Natural killer cell (primary cell): ENCODE measurements at places on chromosomes 1 and 21.

DNA sequence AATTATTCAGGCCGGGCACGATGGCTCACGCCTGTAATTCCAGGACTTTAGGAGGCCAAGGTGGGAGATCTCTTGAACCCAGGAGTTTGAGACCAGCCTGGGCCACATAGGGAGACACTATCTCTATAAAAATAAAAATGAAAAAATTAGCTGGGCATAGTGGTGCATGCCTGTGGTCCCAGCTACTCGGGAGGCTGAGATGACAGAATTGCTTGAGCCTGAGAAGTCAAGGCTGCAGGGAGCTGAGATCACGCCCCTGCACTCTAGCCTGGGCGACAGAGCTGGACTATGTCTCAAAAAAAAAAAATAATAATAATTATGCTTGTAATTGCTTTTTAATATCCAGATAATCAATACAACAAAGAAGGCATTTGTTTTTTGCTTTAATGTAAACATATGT is 91.3 kb downstream of the RIPK4 start:
- H3K36me3 ChIP-seq: no peaks in the 10 kb centered on the region
- peaks cover 13% of the 10 kb centered on the region for H3K4me1 ChIP-seq
- no peak for DNase-seq
- H3K27ac ChIP-seq: no peak overlapping the region
- H3K4me3 ChIP-seq: no peak overlapping the region

- no peak for DNase-seq
- H3K4me1 ChIP-seq: peaks cover 20% of the 10 kb centered on the region
- H3K4me3 ChIP-seq: peak overlapping the region; percentile 66
- no peaks in the 10 kb centered on the region for H3K27me3 ChIP-seq
- H3K27ac ChIP-seq: no peak overlapping the region
- H3K36me3 ChIP-seq: no peaks in the 10 kb centered on the region
These were observed 421 bp downstream of the PSRC1 start for GRCh38 chr1:109282497-109282951.

GRCh38 chr1:218424502-218424901 is 79.4 kb downstream of the TGFB2 start:
- no peaks in the 10 kb centered on the region for H3K4me1 ChIP-seq
- H3K27me3 ChIP-seq: no peaks in the 10 kb centered on the region
- no peak for DNase-seq
- no peak overlapping the region for H3K4me3 ChIP-seq
- H3K36me3 ChIP-seq: no peaks in the 10 kb centered on the region

GRCh38 chr1:109906160-109906838 is 4.3 kb upstream of the CSF1 start:
- H3K27me3 ChIP-seq: peaks cover 9% of the 10 kb centered on the region
- H3K27ac ChIP-seq: peak overlapping the region; percentile 41
- H3K36me3 ChIP-seq: no peaks in the 10 kb centered on the region
- DNase-seq: peak; percentile 78

DNA sequence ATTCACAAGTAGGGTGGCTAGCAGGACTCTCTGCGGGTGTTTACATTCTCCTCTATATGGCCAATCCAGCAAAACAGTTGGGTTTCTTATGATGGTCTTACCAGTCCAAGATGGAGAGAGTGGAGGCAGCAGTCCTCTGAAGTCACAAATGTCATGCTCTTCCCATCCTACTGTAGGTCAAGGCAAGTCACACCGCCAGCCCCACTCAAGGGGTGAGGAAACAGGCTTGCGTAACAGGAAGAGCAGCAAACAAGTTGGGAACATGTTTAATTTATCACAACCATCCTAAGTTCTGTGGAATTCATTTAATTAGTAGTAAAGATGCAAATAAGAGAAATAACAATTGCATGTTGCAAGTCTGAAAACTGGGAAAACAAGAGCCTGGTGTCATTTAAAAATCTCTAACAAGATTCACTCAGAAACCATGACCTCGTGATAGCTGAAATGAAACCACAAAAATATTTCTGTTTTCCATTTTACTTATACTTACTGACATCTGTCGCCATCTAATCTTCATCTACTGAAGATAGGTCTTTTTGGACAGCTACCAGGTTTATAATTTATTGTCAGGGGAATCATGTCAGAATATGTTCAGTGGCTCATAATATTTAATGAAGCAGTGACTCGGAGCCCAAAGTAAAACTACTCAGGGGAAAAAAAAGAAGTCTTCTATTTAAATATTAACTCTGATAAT is 349.1 kb upstream of the FMN2 start:
- no peaks in the 10 kb centered on the region for H3K27me3 ChIP-seq
- H3K36me3 ChIP-seq: no peaks in the 10 kb centered on the region
- H3K4me1 ChIP-seq: no peaks in the 10 kb centered on the region
- H3K4me3 ChIP-seq: no peak overlapping the region
- no peak for DNase-seq

GRCh38 chr1:231626535-231626950 is at the start of gene DISC1:
TSS of gene DISC1 (plus strand) at chr1:231626790. CDS start at chr1:231626868, 78 bp downstream.
- no peaks in the 10 kb centered on the region for H3K36me3 ChIP-seq
- no peaks in the 10 kb centered on the region for H3K27me3 ChIP-seq
- peak within 1 kb of the TSS; percentile 86 for H3K4me3 ChIP-seq
- peaks cover 27% of the 10 kb centered on the region for H3K4me1 ChIP-seq
- H3K27ac ChIP-seq: peak within 1 kb of the TSS; percentile 41

DNA sequence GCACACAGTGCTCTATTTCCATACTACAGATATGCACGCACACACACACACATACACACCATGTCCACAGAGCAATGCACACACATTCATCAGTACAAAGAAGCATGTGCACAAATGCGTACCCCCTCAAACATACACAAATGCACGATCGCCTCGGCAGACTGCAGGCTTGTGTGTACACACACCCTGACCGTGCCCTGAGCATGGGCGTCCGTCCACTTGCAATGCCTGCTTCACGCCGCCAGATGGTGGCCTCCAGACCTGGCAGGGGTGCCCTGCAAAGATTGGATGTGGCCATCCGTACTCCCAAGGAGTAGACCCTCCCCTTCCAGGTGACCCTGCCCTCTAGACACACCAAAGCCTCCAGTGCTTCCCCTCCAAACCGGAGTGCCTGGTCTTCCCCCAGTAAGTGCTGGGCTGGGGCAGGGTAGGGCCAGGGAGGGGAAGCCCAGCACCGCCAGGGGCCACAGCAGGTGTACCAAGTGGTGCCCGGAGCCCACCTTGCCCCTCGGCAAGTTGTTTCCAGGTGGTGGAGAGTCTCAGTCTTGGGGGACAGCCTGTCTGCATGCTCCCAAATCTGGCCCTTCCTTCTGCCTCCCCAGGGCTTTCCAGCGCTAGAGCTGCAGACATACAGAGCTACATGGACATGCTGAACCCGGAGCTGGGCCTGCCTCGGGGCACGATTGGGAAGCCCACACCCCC is 20.6 kb downstream of the ESPN start:
- no peaks in the 10 kb centered on the region for H3K36me3 ChIP-seq
- H3K27me3 ChIP-seq: peaks cover 25% of the 10 kb centered on the region
- peaks cover 29% of the 10 kb centered on the region for H3K4me1 ChIP-seq
- no peak overlapping the region for H3K27ac ChIP-seq
